ENCODE measurements at places on chromosomes 11 and 22.

DNA sequence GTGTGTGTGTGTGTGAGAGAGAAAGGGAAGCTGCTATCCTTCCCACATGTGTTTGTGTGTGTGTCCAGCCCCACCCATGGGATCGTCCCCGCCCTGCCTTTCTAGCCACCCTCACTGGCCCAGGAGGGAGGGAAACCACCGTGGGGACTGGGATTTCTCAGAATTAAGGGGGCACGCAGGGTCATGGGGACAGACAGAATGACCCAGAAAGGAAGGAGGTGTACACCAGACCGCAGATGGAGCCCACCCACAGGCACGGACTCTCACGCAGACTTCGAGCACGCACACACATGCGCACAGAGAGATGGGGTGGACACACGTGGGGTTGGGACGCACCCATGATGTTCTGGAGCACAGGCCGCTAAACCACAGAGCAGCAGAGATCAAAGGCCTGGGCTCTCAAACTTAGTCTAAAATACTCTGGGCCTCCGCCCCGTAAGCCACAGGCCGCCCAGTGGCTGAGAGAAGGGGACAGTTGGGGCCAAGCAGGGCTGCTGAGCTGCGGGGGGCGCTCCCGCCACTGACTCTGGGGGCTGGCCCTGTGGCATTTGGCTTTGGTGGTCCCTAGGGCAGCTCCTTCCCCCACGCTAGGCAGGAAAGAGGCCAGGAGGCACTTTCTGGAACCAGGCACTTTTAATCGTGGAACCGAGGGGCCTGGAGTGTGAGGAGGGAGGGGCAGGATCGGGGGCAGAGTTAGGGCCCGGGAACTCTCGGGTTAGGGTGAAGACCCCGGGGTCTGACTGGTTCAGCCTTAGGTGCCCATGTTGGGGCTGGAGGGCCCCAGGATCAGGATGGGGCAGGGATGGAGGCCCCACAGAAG lies 1.5 kb downstream of the IFITM5 start:
- no peak for DNase-seq

DNA sequence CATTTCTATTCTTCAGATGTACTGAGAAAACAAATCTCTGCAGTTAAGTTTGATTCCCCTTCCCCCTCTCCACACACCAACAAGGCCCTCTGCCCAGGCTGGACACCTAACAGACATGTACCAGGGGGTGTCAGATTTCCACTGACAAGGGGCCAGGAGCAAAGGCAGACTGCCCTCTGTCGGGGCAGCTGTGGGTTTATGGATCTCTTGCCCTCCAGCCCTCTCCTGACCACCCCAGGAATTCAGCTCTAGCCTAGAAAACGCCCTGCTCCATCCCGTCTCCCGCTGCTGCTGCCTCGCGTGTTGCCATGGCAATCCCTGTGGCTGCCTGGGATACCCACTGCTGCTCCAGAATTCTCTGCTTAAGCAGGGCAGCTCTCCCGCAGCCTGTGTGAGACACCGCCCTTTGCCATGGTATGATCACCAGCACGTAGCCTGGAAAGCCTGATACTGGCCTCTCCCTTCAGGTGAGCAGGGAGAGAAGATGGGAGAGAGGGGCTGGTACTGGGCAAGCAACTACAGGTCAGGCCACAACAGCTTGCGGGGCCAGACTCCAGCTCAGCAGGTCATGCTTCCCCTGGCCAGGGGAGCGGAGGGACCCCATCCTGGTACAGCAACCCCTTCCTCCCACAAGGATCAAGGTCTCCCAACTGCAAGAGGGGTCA lies 41.6 kb downstream of the BUD13 start:
- no peak for DNase-seq

GRCh38 chr22:22974156-22974555 lies 86.5 kb downstream of the IGLL5 start:
- DNase-seq, result no peak

DNA sequence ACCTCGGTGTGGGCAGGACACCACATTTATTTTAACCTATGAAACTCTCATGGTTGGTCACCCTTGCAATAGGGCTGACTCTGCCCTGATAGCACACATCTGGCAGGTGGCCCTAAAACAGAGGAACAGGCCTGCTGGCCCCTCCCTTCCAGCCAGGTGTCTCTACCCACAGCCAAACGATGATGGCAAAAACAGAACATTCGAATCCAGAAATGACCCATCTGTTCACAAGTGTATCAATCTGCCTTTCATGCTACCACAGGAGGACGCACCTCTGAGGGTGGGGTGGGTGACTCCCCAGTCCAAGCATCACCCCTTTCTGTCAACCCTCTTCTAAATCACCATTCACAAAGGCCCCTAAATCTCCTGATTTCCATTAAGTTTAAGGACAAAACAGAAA lies 118.1 kb downstream of the ETS1 start:
- DNase-seq, result no peak

- DNase-seq, result no peak
Measured at GRCh38 chr22:30416403-30416802, 9.2 kb upstream of the MTFP1 start.

DNA sequence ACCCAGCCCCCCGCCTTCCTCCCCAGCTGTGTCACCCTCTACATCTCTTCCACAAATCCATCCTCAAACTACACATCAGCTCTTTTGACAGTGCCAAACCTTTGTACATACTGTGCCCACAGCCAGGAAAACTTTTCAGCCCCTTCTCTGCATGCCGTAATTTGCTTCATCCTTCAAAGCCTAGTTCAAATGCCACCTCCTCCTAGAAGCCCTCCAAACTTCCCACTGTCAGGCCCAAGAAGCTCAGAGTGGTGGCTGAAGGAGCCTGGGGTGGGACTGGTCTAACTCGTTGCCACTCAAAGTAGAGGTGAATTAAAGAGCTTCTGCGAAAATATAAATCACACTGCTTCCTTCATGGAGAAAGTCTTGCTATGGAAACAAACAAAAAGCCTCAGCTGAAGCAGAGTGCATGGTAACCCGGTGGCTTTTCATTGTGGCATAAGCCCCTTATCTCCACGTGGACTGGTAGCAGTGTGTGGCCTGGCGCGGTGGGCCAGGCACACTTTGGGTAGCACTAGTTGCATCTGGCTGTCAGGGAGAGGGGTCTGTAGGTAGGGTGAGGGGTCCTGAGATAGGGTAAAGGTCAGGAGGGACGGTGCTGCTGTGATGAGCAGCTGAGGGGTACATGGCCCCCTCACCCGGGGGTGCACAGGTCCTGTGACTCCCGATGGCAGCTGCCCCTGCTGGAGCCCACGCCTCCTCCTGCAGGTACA lies 76.9 kb downstream of the MYO7A start:
- no peak for DNase-seq

DNA sequence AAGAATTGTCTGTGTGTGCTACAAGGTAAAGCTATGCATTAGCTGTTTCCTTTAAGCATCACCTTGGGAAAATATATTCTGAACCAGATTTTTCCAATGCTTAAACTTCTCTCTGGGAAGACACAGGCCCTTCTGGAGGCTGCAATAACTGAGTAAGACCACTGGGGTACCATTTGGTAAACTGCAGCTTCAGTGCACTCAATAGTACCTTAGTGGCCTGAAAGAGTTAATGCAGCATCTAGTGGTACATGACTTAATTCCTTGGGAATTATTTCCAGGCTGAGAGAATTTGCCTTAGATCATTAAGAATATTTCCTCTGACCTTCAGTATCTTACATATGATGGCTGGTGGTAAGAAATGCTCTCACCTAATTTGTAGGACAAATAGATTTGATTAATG lies 727.4 kb downstream of the DLG2 start:
- no peak for DNase-seq

- DNase-seq, result no peak
Measured at GRCh38 chr11:110158317-110159200, 65.4 kb downstream of the ZC3H12C start.

GRCh38 chr22:29907753-29908515 lies 25.0 kb downstream of the MTMR3 start:
- DNase-seq, result no peak

GRCh38 chr22:38760477-38761201 lies 4.8 kb upstream of the SUN2 start:
- DNase-seq, result no peak

- DNase-seq, result no peak
Measured at GRCh38 chr11:15707194-15707593, 592.5 kb downstream of the INSC start.

DNA sequence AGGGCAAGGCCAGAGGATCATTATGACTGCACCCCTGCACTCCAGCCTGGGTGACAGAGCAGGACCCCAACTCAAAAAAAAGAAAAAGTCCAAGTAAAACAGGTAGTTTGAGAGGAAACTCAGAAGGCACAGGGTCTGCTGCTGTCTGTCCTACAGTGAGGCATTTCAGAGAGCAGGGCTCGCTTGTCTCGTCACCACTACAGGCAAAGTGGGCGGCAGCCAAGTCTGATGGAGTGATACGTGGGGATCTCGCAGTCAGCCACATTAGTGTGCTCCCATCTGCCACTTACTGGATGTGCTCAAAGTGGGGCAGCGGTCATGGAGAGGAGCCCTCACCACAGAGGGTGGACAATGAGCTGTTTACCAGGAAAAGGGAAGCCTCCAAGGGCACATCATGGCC lies 42.1 kb downstream of the PI4KA start:
- DNase-seq, result no peak

- no peak for DNase-seq
Measured at GRCh38 chr22:47681411-47682165, 919.1 kb downstream of the TBC1D22A start.

Measured in stimulated activated CD4-positive, alpha-beta T cell treated with anti-CD3 and anti-CD28 coated beads, TNF-alpha, amount 100 ng/mL, for 4 hours (primary cell).